Psoas muscle (tissue), 8 donors: ENCODE measurements at places on chromosomes 12 and 14. TPM values are rescaled to one million over a fixed set of nuclear protein-coding genes. Genes with fewer than 3 reads are reported as not detected.

The KRT80 gene
- 14.0 TPM for total RNA-seq

The TMEM253 gene
- total RNA-seq, result 0.17 TPM

The KLRK1 gene
- 0.34 TPM for total RNA-seq

The MIP gene
- total RNA-seq, result not detected

The OR6J1 gene
- total RNA-seq, result not detected

The PMEL gene
- not detected for total RNA-seq

The SRSF5 gene
- 171 TPM for total RNA-seq

The CMA1 gene
- not detected for total RNA-seq

The PSMD9 gene
- total RNA-seq, result 29.0 TPM

The SLCO1B1 gene
- not detected for total RNA-seq

The TMEM132D gene
- not detected for total RNA-seq

The CLEC1B gene
- not detected for total RNA-seq

The PAH gene
- not detected for total RNA-seq

The SDR9C7 gene
- total RNA-seq, result 0.97 TPM
